Stimulated activated CD4-positive, alpha-beta T cell treated with anti-CD3 and anti-CD28 coated beads, Interleukin-4, amount 100 ng/mL, for 4 hours (primary cell): ENCODE measurements at places on chromosomes 16 and 17.

- DNase-seq = no peak
Observed at GRCh38 chr17:74840989-74841666, 18.6 kb downstream of the GRIN2C start.

- peak; percentile 20 for DNase-seq
Observed at GRCh38 chr16:13866073-13866472, 53.9 kb upstream of the ERCC4 start.

DNA sequence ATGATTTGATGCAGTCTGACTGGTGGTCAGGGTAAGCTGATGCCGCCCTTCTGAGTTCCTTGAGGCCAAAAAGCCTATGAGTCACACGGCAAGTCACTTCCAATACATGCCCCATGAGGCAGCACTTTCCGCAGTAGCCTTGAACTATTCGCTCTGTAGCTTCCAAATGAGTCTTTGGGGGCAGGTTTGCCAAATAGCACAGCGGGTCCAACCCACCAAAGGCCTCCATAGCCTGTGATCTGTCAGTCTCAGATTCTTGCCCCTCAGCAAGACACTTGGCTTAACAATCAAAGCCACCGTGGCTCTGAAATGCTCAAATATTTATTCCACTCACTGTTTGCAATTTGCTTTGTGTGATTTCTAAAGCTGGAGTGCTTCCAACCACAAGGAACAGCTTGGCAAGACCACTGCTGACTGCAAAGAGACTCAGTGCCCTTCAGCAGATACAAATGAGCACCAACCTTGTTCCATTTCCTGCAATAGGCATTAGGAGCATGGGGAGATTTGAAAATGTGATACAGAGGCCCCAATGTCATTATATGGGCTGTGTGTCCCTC, 45.4 kb downstream of the CLEC19A start:
- DNase-seq = no peak

DNA sequence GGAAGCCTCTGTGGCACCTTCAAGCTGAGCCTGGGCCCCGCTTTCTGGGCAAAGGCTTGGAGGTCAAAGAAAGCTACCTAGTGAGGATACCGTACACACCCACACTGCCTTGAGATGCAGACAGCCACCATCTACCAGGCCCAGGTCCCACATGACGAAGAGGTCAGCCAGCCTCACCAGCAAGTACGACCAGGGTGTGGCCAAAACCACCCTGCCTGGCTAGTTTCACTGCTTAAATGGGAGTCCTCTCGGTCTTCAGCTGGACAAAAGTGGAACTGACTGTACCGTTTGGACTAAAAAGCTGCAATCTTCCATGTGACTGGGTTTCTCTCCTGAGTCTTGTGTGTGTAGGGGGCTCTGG, 21.6 kb downstream of the VASN start:
- DNase-seq = no peak

- no peak for DNase-seq
Observed at GRCh38 chr17:37064956-37065355, 116.2 kb downstream of the AATF start.

DNA sequence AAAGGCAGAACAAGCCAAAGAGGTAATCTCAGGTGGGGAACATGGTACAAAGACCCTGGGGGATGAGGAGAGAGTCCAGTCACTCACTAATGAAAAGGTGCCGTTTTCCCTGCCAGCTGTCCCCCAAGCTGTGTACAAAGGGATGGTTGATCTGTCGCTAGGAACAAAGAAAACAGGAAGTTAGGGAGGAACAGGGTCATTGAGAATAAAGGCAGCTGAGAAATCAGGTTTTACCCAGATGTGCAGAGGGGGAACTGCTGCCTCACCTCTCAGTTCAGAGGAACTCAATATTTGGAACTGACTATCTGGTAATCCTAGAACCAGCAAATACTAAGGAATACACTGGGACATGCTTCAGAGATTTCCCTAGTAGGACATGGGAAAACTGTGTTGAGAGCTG, 1.5 kb downstream of the RSKR start:
- no peak for DNase-seq

- DNase-seq = no peak
Observed at GRCh38 chr17:82018152-82018988, 4.3 kb downstream of the CENPX start.
